ENCODE measurements at places on chromosomes 5 and 9.
A peak's percentile ranks its signal among the peaks of the same experiment; 100 is the strongest.

GRCh38 chr9:73979894-73980264, 517.3 kb upstream of the RORB start:
- DNase-seq = no peak

DNA sequence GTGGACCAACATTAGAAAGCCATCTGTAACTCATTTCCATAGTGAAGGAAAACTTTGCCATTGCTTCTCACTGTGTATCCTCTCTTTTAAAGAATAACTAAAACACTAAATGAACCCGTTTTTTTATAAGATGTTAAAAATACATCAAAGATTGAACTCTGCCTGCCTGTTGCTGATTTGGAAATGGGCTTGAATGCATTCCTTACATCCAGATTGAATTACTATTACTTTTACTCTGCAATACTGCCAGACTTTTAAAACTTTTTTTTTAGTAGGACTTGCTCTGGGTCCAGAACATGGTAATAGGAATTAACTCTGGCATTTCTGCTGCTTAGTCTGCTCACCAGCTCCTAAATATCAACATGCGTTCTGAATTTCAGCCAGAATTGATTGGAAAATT, 176.8 kb upstream of the PAPPA start:
- DNase-seq = no peak

- DNase-seq = no peak
Measured at GRCh38 chr5:169181814-169182213, 119.1 kb downstream of the SLIT3 start.

DNA sequence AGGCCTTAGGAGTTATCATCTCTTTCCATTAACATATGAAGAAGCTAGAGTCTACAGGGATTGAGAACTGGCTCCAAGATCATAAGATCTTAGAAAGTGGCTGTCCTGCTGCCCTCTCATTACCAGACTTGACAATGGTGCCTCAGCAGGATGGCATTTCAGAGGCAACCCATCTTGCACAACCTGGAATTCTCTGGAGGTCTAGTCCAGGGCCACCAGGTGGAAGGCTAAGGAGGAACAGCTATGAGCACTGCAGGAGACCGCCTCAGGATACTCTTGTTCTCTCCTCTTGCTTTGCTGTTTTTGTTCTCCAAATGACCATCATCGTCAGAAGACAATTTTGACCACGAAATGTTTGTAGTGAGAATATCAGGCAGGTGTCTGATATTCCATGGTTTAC, 322.6 kb downstream of the FBXL17 start:
- DNase-seq = no peak

- DNase-seq = no peak
Measured at GRCh38 chr5:123107343-123108244, 18.6 kb downstream of the PRDM6 start.

GRCh38 chr5:175821790-175822211, 49.6 kb upstream of the CPLX2 start:
- DNase-seq = no peak

DNA sequence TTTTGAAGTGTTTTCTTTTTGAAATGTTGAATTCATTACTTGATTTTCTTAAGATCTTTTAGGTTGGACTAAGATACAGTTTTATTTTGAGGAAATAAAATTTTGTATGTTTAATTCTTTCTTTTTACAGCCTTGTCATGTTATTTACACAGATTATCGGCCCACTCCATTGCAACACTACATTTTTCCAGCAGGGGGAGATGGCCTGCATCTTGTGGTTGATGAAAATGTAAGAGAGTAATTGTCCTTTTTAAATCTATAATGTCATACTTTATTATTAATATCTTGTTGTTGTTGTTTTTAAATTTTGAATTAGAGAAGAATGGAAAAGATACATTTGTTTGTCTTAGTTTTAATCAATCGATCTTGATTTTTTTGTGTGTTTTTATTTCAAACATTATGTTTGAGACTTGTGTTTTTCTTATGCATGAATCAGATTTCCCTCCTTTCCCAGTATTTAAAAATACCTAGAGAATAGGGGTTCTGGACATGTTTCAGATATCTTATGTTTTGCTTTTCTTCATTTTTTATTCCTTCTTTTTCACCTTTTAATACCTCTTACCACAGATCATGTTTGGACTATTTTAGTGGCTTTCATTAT, 36.7 kb downstream of the MTREX start:
- peak; percentile 65 for DNase-seq

DNA sequence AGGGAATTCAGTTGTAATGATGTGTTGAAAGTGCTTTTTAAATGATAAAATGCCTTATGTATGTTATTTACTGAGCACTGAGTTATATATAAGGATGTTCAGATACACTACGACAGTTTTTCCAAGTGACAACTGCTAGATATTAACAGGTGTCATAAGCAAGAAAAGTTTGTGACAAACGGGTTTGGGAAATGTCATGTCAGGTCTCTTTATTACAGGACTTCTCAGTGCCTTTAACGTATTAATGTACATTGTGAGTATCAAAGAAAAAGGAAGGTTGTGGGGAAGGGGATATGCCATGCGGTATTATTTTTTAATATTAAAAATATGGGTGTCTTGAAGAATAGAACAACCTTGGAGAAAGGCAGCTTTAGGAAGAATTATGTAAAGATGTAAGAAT, 56.4 kb downstream of the RAI14 start:
- DNase-seq = no peak

DNA sequence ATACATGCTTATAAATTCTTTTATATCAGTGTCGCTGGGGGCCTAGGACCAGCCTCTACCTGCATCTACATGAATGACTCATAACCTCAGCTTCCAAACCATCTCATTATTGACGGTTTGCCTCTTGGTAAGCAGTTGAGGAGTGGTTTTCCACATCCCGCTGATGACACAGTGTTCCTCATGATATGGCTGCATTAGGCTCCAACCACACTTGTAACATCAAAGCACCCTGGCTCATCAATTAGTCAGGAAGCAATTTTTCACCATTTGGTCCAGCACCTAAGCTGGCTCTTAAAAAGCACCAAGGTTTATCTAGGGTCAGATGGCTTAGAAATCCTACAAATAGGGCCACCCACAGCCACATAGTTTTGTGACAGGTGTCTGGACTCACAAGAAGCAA, 402.4 kb downstream of the ARHGEF28 start:
- DNase-seq = no peak

DNA sequence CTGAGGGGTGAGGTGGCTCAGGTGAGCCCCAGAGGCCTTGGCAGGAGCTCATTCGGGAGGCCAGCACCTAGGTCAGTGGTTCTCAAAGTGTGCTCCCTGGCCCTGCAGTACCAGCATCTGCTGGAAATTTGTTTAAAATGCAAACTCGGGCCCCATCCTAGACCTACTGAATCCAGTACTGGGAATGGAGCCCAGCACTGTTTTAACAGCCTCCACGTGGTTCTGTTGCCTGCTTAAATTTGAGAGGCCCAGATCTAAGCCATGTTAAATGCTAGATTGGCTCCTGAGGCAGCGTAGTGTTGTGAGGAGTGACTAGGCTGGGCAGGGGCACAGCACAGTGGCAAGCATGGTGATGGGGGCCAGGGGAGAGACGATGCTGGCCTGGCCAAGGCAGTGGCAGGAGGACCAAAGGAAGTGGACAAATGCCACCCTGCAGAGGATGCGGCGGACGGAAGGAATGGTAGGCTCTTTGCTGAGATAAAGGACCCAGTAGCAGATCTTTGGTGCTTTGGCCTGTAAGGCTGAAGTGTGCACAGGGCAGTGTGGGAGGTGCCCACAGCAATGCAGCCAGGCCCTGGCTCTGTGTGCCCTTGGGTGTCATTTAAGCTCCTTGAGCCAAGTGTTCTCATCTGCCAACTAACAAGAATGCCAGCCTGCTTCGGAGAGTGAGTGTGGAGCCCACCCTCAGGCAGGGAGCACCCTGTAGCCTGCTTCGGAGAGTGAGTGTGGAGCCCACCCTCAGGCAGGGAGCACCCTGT, 4.2 kb downstream of the PRR7 start:
- no peak for DNase-seq
